ENCODE measurements at places on chromosomes 16 and 17.

- DNase-seq: no peak
Observed at GRCh38 chr16:14302399-14303181, 231.5 kb downstream of the MRTFB start.

DNA sequence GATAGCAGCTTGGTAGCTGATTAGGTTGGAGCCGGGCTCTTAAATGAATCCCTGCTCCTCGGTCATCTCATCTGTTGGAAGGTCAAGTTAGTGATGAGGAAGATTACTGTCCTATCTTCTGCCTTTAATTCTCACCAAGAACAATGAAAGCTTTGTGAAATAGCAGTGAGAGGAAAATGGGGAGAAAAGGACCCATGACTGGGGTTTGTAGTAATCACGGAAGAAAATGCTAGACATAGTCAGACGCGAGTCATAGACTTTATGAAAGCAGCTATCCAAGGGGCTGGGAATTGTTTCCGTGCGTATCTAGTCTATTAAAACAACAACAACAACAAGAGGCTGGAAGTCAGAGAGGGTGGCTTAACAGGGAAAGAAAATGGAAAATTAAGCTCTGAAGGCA, 18.3 kb downstream of the PIK3R5 start:
- DNase-seq: no peak

- no peak for DNase-seq
Observed at GRCh38 chr16:27221576-27222248, 18.4 kb downstream of the KDM8 start.

DNA sequence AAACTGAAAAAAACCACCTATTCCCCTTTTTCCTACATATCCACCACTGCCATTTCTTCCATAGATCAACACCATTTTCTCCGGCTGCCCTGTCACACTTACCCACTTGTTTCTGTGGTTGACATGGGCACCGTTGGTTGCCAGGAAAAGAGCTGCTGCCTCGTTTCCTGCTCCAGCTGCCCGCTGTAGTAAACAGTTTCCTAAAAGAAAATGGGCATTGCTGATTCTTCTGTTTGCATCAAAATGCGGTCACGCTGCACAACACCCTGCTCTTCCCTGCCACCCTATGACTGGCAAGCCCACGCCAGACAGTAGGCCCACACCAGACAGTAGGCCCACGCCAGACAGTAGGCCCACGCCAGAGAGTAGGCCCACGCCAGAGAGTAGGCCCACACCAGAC, 46.3 kb downstream of the CYB5D2 start:
- no peak for DNase-seq

DNA sequence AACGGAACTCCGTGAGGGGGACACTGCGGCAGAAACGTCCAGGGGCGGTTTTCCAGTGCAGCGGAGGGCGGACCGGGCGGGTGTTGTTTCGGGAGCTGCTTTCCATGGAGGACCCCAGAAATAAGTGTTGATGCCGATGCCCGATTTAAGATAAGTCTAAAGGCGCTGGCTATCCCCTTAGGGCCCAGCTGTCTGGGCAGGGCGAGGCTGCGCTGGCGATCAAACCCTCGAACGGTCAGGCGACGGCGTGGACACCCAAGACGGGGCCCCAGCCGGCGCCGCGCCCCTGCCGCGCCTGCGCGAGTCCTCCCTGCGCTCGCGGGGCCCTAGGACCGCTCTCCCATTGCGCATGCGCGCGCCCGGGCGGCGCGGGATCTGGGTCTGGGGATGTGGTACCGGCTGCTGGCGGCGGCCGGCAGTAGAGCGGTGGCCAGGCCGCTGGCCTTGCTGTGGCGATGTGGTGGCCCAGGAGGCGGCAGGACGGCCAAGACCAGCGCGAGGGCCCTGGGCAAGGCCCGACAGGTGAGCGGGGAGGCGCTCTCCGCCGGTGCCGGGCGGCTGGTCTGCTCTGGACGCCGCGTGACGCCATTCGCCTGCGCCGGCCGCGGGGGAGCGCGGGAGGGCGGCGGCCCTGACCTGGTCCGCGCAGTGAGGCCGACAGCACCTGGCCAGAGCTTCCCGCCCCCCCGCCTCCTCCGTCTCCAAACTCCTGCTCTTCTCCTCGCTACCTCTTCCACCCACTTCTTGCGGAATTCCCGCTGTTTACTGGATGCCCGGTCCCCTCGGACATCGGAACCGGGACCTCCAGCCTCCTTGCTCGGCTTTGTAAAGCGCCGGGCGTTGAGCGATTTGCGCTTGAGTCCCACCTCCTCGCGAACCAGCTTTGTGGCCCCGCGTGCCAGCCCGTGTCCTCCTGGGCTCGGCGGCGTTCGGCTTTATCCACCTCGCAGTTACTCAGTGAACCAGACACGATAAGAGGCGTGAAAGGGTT, 24.0 kb downstream of the DEF8 start:
- peak; percentile 95 for DNase-seq

DNA sequence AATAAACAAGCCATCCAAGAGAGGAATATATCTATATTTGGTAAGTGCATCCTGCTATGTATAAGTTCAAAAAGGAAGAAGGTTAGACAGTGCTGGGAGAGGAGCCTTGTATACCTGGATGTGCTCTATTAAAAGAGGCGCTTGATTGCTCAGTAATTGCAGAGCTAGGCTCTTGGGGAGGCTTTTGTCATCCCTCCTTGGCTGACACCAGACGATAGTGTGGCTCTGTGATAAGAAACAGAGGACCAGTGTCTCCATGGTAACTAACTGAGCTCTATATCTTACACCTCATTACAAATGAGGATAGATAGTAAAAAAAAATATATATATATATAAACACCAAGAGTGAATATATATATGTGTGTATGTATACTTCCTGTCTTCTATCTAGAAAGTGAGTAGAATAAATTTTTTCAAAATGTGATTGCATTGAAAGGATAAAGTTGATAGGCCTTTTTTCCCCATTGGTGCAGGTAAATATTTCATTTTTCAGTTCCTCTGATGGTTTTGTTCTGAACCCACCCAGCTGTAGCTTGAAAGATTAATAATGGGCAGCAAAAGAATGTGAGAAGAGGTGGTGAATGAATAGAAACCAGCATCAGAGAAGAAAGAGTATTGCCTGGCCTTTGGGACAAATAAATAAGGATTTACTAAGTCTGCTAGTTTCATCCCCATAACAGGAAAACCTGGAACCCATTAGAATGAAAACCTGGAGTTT, 303.7 kb downstream of the ZFHX3 start:
- no peak for DNase-seq

DNA sequence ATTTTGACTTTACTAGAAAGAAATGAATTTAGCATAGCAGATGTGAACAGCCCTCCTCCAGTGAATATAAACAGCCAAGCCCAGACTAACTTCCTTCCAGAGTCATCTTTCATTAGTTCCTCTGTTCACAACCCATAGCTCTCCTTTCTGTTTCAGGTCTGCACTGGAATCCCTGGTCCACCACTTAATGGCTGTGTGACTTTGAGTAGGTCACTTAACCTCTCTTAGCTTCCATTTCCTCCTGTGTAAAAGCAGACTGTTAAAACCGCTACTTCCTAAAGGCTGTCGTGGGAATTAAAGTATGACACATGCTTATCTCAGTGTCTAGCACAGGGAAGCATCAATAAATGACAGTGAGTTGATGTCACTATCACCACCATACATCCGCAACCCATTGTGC, 7.5 kb downstream of the SLC6A4 start:
- no peak for DNase-seq

DNA sequence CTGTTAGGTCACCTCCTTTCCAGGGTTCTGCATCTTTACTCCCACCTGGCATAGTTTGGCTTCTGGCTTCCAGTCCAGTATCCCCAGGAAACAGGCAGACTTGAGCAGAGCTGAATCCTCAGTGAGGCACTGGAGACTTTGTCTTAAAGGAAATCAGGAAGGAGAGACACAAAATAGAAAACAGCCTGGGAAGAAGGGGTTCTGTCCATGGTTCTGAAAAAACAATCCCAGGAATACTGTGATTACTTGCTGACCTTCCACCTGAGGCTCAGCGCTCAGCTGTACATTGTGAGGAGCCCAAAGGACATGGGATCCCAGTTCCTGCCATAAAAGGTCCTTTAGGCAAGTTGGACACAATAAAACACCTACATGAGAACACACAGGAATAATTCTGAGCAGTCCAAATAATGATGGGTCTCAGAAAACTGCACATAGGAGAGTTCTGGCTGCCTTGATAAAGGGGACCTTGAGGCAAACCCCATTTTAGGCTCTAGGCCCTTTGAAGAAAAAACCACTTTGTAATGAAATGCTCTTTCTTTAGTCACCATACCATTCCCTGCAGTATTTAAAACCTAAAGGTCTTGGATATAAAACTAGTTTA, 81.4 kb upstream of the CRHR1 start:
- DNase-seq: no peak

DNA sequence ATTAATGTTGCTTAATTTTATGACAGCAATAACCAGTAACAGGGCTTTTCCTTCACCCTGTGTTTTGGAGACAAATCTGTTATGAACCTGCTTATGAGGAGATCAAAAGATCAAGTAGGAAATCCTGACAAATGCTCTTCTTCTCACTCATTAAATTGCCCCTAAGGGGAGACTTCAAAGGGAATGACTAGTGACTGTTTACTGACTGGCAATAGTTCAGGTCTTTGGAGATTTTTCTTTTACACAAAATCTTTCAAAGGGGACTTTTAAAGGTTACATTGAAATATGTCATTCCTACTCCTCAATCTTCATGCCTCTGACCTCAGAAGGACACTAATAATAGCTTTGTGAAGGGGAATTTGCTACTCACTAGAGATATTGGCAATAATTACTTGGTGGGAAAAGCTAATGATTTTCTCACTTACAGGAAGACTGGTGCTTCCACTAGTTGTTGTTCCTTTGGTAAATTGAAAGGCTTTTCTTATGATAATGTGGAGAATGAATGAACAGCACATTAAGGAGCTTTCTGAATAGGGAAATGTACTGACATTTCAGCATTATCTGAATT, 292.9 kb upstream of the CA10 start:
- DNase-seq: no peak

DNA sequence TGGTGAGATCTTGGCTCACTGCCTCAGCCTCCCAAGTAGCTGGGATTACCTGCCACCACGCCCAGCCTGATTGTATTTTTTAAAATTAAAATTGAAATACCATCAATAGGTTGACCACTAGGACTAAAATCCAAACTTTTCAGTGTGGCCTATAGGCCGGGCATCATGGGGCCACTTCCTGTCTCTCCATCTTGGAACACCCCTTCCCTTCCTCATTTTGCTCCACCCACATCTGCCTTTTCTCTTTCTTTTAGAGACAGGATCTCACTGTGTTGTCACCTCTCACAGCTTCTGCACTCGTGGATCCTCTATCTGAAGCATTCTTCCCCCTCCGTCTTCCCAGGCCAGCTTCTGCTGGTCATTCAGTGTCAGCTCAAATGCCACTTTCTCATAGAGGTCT, 57.0 kb downstream of the BMERB1 start:
- peak; percentile 20 for DNase-seq

- no peak for DNase-seq
Observed at GRCh38 chr17:45382226-45382625, 50.4 kb downstream of the ARHGAP27 start.

- no peak for DNase-seq
Observed at GRCh38 chr16:84753412-84754326, 53.9 kb downstream of the USP10 start.

- DNase-seq: no peak
Observed at GRCh38 chr17:74051348-74051747, 152.1 kb upstream of the RPL38 start.

DNA sequence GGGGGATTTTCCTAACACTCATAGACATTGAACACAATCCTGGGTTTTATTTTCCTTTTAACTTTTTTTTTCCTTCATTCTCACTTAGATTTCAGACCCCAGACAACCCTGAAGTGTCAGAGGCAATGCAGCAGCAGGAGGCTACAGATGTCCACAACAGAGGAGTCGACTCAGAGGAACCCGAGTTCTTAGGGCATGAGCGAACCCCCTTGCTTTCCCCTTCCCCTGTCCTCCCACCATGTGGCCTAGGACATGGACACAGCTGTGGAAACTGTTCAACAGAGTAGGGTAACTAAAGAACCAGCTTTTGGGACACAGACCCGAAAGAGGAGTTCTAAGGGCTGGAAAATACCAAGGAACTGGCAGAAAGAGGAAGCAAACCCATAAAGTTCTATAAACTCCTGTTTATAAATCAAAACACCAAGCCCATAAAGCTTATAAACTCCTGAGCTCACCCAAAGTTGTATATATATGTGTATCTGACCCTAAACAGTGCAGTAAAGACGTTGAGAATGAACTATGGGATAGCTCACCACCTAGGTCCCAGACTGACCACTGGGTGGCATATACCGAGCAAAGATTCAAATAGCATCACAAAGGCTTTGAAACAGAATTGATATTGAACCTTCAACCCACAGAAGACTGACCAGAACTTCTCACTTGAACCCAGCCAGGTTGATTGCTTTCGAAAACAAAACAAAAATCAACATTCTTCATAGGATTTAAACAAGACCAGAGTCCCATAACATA, 33.9 kb downstream of the CMTM4 start:
- no peak for DNase-seq

Measured in activated naive CD4-positive, alpha-beta T cell treated with anti-CD3 and anti-CD28 coated beads, Interleukin-2, amount 50 U/mL, for 72 hours (primary cell).